ENCODE measurements at places on chromosomes 2 and 18. TPM values are rescaled to one million over a fixed set of nuclear protein-coding genes. Genes with fewer than 3 reads are reported as not detected.

DNA sequence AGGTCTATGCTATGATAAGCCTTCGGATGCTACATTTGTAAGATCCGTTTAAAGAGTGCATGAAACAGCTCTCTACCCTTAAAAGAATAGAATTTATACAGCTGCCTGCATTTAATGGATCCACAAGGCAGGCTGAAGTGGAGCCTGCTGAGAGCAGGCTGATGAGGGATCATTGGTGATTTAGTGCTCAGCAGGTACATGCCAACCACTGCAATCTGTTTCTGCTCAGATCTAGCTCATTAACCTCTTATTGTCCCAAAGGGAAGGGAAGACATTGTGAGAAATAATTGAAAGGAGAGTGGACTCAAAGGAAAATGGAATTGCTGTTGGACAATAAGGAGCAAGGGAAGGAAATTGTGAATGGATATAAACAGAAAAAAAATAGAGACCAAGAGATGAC, 822.6 kb downstream of the TRIB2 start:
- DNase-seq: no peak

DNA sequence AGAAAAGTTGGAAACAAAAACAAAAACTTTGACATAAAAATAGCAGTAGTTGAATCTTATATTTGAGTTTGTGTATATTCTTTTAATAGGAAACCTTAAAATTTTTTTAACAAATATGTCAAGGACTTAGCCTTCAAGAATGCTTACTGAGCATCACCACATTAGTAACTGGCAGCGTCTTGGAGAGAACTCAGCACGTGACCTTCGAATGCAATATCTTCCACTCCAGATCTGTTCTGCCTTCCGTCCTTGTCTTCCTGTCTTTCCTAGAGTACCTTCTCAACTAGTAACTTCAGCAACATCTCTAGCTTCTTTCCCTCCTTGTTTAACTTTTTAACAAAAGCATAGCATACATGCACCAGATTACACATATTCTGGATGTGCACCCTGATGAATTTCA, 972 bp downstream of the RSAD2 start:
- no peak for DNase-seq

DNA sequence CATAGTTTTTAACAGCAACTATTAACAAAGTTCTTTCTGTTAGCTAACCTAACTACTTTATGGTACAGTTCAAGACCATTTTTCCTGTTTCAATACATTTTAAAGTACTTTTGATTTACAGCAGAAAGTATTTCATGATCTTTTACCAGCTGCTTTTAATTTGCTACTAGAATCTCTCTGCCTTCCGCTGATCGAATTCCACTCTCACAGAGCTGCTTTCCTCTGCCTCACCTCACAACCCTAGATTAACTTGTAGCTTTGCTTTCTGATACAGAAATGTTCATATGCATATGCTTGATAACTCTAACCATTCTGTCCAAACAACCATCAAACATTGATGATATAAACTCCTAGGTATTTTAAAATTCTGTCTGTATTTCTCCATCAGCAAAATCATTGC, 463.2 kb upstream of the ZEB2 start:
- DNase-seq: no peak

GRCh38 chr2:239433777-239434403, 33.1 kb upstream of the HDAC4 start:
- DNase-seq: no peak

- DNase-seq: no peak
These were observed 535.1 kb downstream of the RNF144A start for GRCh38 chr2:7452110-7452876.

GRCh38 chr2:33287507-33288005, 188.9 kb upstream of the RASGRP3 start:
- DNase-seq: no peak

- DNase-seq: no peak
These were observed 115.1 kb downstream of the DTNB start for GRCh38 chr2:25558262-25558661.

GRCh38 chr2:127511090-127511695, 15.1 kb downstream of the IWS1 start:
- DNase-seq: no peak

- no peak for DNase-seq
These were observed 52.3 kb upstream of the SCG2 start for GRCh38 chr2:223654384-223654915.

- DNase-seq: no peak
These were observed 26.7 kb downstream of the ZEB2 start for GRCh38 chr2:144493027-144493809.

DNA sequence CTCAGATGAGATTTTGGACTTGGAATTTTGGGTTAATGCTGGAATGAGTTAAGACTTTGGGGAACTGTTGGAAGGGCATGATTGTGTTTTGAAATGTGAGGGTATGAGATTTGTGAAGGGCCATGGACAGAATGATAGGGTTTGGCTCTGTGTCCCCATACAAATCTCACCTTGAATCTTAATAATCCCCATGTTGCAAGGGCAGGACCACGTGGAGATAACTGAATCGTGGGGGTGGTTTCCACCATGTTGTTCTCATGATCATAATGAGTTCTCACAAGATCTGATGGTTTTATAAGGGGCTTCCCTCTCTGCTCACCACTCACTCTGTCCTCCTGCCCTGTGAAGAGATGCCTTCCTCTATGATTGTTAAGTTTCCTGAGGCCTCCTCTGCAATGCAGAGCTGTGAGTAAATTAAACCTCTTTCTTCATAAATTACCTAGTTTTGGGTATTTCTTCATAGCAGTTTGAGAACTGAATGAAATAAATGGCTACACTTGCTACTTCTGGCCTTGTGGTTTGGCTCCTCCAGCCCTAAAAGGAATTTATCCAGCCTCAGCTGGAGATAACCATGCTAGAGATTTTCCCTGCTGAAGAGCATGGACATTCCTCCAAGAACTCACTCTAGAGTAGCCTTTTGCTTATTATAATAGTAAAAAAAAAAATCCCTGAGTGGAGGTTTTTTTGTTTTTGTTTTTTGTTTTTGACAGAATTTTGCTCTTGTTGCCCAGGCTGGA, 144.3 kb upstream of the TFPI start:
- DNase-seq: no peak

- no peak for DNase-seq
These were observed 290.8 kb downstream of the ALPK2 start for GRCh38 chr18:58338141-58338540.

GRCh38 chr2:31058096-31059035, 79.9 kb downstream of the GALNT14 start:
- DNase-seq: no peak

The ALPI gene
- total RNA-seq: not detected

The SLC66A3 gene
- total RNA-seq: 5.0 TPM

The LYPD6 gene
- total RNA-seq: 10.4 TPM

The RBM43 gene
- 1.2 TPM for total RNA-seq

The ANKRD29 gene
- total RNA-seq: 3.9 TPM
